ENCODE measurements at places on chromosomes 4 and X. TPM values are rescaled to one million over a fixed set of nuclear protein-coding genes. Genes with fewer than 3 reads are reported as not detected.

The COX7B2 gene
- not detected for total RNA-seq

- no peak overlapping the region for H3K4me3 ChIP-seq
- no peaks in the 10 kb centered on the region for H3K27me3 ChIP-seq
- peaks cover 12% of the 10 kb centered on the region for H3K4me1 ChIP-seq
- no peak for DNase-seq
These were observed 77.4 kb downstream of the MGST2 start for GRCh38 chr4:139743027-139743426.

DNA sequence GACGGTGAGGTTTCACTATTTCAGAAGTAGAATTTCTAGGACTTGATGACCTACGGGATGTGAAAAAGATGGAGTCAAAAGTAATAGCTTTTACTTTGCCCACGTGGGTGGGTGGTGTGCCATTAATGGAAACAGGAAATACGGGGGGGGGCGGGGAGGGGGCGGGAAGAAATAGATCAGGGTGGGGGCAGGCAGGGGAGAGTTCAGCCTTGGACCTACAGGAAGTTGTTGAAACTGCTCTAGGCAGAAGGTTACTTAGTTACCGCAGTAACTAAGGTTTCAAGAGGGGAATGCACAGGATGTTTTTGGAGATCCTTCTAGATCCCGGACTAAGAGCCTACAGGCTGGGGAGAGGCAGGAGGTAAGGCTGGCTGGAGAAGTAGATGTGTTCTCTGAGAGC, 3.6 kb upstream of the FHL1 start:
- peaks cover 4% of the 10 kb centered on the region for H3K4me1 ChIP-seq
- no peak overlapping the region for H3K27ac ChIP-seq
- no peaks in the 10 kb centered on the region for H3K36me3 ChIP-seq
- no peak for DNase-seq
- no peak overlapping the region for H3K4me3 ChIP-seq

DNA sequence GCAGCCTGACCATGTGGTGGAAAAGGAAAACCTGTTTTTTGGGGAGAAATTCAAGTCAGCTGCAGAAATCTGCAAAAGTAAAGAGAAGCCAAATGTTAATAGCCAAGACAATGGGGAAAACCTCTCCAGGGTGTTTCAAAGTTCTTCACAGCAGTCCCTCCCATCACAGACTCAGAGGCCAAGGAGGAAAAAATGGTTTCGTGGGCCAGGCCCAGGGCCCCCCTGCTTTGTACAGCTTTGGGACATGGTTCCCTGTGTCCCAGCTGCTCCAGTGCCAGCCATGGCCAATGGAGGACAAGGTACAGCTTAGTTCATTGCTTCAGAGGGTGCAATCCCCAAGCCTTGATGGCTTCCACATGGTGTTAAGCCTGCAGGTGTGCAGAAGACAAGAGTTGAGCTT, 15.2 kb upstream of the YTHDC1 start:
- no peak for DNase-seq
- peaks cover 7% of the 10 kb centered on the region for H3K4me1 ChIP-seq
- H3K4me3 ChIP-seq, result no peak overlapping the region
- H3K36me3 ChIP-seq, result no peaks in the 10 kb centered on the region
- no peaks in the 10 kb centered on the region for H3K27me3 ChIP-seq
- no peak overlapping the region for H3K27ac ChIP-seq

- peaks cover 34% of the 10 kb centered on the region for H3K4me1 ChIP-seq
- H3K4me3 ChIP-seq, result peak overlapping the region; percentile 54
- H3K36me3 ChIP-seq, result no peaks in the 10 kb centered on the region
- peak; percentile 38 for DNase-seq
These were observed 951 bp downstream of the SH3BP2 start for GRCh38 chr4:2793586-2794485.

Data from astrocyte (in vitro differentiated cells and primary cell).